ENCODE measurements at places on chromosomes 11 and 22.

DNA sequence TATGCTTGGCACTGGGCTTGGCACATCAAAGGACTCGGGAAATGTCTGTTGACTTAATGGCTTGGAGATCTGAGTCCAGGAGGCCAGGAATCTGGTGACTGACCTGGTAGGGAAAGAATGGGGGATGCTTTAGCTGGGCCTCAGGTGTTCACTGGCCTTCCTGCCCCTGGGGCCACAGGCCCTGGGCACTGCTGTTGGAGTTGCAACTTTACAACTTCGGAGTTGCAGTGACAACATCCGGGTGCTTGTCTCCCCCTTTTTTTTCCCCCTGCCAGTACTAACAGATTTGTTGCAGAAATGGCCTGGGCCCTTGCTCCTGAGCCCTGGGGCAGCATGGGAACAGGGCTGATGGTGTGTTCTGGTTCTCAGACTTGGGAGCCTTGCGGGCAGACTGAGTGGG, 23.8 kb downstream of the OSBP2 start:
- no peak for DNase-seq

GRCh38 chr11:119671051-119671450, 57.9 kb downstream of the NECTIN1 start:
- no peak for DNase-seq

GRCh38 chr11:129282634-129283033, 90.5 kb upstream of the ARHGAP32 start:
- DNase-seq = no peak

GRCh38 chr11:122192634-122193255, 76.7 kb upstream of the BLID start:
- no peak for DNase-seq

- DNase-seq = no peak
Measured at GRCh38 chr11:126304457-126305075, 706 bp downstream of the DCPS start.

GRCh38 chr11:45454917-45455401, 168.8 kb upstream of the SYT13 start:
- DNase-seq = no peak

DNA sequence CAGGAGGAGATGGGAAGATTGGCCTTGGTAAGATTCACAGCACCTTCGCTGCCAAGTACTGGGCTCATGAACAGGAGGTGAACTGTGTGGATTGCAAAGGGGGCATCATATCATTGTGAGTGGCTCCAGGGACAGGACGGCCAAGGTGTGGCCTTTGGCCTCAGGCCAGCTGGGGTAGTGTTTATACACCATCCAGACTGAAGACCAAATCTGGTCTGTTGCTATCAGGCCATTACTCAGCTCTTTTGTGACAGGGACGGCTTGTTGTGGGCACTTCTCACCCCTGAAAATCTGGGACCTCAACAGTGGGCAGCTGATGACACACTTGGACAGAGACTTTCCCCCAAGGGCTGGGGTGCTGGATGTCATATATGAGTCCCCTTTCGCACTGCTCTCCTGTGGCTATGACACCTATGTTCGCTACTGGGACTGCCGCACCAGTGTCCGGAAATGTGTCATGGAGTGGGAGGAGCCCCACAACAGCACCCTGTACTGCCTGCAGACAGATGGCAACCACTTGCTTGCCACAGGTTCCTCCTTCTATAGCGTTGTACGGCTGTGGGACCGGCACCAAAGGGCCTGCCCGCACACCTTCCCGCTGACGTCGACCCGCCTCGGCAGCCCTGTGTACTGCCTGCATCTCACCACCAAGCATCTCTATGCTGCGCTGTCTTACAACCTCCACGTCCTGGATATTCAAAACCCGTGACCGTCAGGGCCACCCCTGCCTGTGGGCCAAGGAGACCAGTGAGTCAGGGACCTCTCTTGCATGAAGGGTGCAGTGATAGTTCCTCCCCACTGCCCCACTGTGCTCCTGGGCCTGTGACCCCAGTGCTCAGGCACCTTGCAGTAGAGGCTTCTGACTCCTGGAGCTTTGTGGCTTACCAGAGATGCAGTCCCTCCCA, 83.6 kb downstream of the BCR start:
- DNase-seq = no peak

DNA sequence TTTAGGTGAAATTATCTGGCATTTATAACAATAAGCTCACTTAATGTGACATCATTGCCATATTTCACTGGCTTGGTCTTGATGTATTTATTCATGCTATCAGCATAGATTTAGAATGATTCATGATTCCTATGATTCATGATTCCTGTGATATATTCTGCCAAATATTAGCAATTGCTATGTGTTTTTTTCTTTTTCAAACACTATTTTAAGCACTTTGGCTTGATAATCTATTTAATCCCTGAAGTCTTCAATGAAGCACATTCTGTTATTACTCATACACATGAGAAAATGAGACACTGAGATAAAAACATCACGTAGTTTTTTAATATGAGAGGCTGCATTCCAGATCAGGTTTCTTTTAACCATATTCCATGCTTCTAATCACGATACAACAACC, 78.5 kb downstream of the LUZP2 start:
- DNase-seq = no peak

DNA sequence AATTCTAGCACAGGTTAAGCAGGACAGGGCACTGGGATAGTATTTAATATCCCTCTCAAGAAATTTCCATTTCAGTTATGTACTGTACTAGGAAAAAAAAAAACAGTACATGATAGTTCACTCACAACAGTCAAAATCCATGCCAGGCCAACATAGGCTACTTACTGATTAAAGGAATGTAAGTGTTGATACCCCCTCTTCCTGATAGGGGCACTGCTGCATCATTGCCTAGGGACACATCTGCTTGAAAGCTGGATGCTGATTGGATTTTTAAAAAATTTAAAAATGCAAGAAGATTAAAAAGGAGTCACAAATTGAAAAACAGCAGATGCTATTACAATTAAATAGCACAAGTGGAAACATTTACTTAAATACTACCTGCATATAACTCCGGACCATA, 43.4 kb downstream of the APOL5 start:
- no peak for DNase-seq

- DNase-seq = no peak
Measured at GRCh38 chr22:34986523-34986922, 79.4 kb upstream of the ISX start.

DNA sequence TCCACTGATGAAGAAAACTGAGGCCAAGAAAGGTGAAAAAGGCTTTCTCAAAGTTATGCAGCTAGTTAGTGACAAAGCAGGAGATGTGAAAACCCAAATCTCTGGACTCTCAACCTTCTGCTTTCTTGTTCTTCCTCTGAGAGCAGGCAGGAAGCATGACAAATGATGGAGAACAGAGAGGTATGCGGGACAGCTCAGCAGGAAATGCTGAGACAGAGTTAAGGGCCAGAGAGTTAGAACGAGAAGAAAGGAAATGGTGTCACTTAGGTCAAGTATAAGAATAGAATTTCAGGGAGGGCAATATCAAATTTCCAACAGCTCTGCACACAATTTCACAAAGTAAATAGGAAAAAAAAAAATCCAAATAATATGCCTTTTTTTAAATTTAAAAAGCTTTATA, 67.6 kb upstream of the ARHGAP42 start:
- no peak for DNase-seq

- DNase-seq = no peak
Measured at GRCh38 chr11:121540627-121541026, 87.9 kb upstream of the SORL1-AS1 start.

DNA sequence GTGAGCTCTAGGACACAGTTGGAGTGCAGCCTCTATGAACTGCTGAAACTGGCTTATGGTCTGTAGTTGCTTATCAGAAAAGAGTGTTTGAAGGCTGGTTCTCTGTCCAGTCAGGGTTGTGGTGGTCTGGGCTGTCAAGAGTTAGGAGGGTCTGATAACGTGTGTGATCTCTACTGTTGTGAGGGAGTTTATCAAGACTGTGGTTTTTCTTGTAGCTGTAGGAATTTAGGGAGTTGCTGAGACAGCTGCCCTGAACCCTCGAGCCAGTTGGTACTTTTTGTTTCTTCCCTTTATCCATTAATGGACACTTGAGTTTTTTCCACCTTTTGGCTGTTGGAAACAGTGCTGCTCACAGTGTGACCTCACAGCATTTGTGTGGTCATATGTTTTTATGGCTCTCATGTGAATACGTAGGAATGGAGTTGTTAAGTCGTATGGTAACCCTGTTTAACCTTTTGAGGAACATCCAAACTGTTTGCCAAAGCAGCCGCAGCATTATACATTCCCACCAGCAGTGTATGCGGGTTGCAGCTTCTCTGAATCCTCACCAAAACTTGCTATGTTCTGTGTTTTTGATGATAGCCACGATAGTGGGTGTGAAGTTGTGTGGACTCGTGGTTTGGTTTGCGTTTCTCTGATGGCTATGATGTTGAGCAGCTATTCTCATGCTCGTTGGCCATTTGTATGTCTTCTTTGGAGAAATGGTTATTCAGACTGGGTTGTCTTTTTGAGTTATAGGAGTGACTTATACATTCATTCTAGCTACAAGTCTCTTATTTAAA, 20.9 kb upstream of the DGCR8 start:
- no peak for DNase-seq

GRCh38 chr11:65779919-65780769, 632 bp downstream of the AP5B1 start:
- DNase-seq = no peak

DNA sequence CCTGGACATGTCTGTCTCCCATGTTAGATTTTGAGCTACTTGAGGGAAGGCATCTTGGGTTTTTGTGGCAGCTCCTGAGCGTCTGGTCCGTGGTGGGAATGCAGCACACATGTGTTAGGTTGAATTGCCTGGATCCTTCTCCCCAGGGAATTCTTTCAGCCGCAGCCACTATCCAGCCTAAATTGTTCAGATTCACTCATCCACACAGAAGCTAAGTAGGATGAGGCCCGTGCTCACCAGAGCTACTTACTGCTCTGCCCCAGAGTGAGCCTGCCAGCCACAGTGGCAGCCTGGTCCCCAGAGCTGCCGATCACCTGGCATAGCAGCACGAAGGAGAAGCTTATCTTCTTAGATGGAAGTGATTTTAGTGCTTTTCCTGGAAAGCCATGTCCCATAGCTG, 34.4 kb upstream of the SORL1-AS1 start:
- DNase-seq = no peak

GRCh38 chr11:35886759-35887158, 57.1 kb upstream of the LDLRAD3 start:
- DNase-seq = no peak

GRCh38 chr22:24867323-24868022, 61.5 kb downstream of the SGSM1 start:
- DNase-seq = no peak

DNA sequence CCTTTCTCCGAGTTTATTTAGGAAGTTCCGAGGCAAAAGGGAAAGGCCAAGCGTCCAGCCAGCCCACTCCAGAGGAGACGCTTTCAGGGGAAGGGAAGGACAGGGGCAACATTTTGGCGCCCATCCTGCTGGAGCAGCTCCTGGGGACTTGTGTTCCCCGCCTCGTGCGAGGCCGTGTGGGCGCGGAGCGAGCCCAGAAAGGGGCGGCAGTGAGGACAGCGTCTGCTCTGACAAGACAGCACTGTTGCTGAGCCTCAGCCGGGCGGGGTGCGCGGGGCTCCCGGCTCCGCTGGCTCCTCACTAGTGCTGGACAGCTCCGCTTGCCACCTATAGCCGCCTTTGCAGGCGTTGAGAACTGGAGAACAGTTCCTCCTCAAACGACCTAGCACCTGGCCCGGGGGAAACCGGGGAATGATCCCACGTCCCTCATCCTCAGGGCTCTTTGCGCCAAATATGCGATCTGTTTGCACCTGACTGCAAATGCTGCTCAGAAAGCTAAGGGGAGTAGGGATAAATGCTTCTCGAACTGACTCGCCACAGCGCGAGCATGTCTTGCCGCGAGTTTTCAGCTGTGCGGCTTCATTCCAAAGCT, 722 bp upstream of the GUCY1A2 start:
- peak; percentile 60 for DNase-seq

DNA sequence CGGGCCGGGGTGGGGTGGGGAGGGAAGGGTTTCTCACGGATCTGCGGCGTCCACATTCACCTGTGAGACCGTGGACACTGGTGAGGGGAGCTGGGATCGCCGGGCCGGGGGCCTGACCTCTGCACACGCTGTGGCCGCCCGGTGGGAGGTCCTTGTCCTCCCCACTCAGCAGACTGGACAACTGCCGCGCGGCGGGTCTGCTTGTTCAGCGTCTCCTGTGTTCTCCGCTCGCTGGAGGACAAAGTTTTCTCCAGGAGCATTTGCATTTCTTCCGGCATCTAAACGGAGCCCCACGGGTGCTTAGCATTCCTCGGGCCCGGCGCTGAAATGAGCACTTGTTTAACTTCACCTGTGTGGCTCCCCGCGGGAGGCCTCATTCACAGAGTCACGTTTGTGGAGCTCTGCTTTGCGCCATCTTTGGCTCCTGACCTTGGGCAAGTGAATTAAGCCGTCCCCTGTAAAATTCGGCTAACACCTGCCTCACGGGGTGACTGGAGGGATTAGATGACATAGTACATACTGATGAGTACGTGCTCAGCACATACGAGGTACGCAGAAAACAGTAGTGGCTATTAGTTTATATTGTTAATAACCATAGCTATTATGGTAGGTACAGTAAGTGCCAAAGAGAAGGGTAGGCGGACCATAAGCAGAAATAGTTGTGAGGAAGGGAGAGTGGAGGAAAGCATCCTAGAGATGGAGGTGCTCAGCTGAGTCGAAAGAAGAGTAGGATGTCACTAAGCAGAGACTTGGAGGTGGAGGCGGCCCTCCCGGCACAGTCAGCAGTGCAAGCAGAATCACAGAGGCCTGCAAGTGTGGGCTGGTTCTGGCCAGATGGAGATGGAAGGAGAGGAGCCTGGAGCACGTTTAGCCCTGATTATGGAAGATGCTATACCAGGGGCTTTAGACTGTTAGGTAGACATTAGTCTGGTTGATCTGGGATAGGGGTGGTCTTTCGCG, 885 bp downstream of the TRMU start:
- DNase-seq = no peak

DNA sequence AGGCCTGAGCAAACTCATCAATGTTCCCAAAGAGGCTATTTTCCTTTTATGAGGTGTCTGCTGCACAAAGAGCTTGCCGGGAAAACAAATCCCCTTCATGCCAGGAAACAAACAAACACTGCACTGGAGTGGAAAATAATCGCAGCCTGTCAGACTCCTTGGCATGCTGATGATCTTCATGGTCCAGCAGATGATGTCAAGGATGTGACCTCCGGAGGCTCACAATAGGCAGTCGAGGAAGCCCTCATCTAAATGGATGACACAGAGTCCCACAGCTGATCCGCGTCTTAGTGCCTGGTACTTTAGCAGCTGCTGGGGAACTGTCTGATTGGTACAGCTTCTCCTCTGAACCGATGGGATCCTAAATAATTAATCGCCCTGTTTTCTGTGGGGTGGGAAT, 187.6 kb downstream of the TENM4 start:
- no peak for DNase-seq

- no peak for DNase-seq
Measured at GRCh38 chr11:120501976-120502755, 9.4 kb upstream of the GRIK4 start.
